AML-193 (cell line): ENCODE measurements at places on chromosomes 1 and 21.

GRCh38 chr1:240136402-240136801, 44.7 kb downstream of the FMN2 start:
- DNase-seq: no peak

- DNase-seq: no peak
Observed at GRCh38 chr21:44836666-44837471, 19.0 kb upstream of the SUMO3 start.

- DNase-seq: no peak
Observed at GRCh38 chr1:12594966-12595756, 22.8 kb downstream of the DHRS3 start.

- DNase-seq: no peak
Observed at GRCh38 chr1:67646145-67647035, 38.6 kb upstream of the GADD45A start.

GRCh38 chr1:170537798-170538503, 6.0 kb downstream of the GORAB start:
- no peak for DNase-seq

GRCh38 chr1:24540906-24541710, 14.8 kb upstream of the NCMAP start:
- no peak for DNase-seq

- DNase-seq: no peak
Observed at GRCh38 chr1:184954232-184954995, 19.9 kb downstream of the NIBAN1 start.

GRCh38 chr1:30371179-30371788, 352.1 kb downstream of the MATN1 start:
- no peak for DNase-seq

DNA sequence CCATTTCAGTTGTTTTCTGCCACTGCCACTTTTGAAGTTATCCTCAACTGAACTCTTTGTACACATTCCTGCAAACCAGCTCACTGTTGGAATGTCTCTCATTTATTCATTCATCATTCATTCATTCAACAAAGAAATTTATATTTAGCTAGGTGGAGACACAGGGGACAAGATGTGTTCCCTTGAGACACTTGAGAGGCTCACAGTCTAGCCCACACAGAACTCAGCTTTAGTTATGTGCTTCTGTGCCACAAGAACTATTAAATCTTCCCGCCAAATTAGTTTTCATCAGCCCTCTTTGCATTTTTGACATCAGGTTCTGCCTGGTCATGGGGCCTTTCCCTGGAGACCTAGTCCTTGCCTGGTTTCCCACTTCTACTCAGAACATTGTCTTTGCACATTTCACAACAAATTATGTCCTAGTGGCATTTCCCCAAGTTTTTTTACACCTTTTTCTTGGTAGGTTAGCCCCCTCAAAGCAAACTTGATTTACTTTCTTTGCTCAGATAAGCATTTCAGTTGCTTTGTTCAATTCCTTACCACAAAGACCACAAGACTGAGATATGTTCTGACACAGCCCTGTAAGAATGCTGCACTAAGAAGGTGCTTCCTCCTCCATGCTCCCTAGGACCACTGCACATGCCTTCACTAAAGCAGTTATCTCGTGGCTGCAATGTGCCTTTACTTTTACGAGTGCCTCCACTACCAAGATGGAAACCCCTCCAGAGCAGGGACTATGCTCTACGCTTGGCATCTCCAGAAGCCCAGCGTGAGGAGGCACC, 31.0 kb downstream of the ILDR2 start:
- DNase-seq: no peak

GRCh38 chr1:209223791-209224190, 359.7 kb upstream of the CAMK1G start:
- no peak for DNase-seq

DNA sequence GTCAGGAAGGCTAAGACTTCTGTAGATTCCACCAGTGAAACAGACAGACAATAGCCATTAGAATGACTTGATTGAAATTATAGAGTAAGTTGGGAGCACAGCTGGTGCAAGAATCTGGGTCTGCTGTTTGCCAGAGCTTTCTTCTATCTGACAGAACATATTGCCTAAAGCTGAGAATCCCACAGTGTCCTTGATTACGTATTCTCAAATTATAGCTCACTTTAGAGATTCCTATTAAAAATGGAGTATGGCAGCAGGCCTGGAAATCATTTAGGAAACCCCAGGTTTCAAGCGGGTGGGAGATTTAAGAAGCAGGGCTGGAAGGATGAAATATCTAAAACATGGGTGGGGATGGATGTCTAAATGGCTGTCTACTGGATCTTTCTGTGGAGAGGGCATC, 639.7 kb upstream of the CXADR start:
- DNase-seq: no peak

GRCh38 chr21:29481081-29481480, 182.4 kb downstream of the BACH1 start:
- no peak for DNase-seq

GRCh38 chr21:14581902-14582457, 35.9 kb upstream of the SAMSN1 start:
- DNase-seq: no peak

GRCh38 chr1:1371746-1372711, 3.0 kb downstream of the AURKAIP1 start:
- DNase-seq: peak; percentile 48

GRCh38 chr1:212294983-212295382, 9.8 kb downstream of the PPP2R5A start:
- no peak for DNase-seq

DNA sequence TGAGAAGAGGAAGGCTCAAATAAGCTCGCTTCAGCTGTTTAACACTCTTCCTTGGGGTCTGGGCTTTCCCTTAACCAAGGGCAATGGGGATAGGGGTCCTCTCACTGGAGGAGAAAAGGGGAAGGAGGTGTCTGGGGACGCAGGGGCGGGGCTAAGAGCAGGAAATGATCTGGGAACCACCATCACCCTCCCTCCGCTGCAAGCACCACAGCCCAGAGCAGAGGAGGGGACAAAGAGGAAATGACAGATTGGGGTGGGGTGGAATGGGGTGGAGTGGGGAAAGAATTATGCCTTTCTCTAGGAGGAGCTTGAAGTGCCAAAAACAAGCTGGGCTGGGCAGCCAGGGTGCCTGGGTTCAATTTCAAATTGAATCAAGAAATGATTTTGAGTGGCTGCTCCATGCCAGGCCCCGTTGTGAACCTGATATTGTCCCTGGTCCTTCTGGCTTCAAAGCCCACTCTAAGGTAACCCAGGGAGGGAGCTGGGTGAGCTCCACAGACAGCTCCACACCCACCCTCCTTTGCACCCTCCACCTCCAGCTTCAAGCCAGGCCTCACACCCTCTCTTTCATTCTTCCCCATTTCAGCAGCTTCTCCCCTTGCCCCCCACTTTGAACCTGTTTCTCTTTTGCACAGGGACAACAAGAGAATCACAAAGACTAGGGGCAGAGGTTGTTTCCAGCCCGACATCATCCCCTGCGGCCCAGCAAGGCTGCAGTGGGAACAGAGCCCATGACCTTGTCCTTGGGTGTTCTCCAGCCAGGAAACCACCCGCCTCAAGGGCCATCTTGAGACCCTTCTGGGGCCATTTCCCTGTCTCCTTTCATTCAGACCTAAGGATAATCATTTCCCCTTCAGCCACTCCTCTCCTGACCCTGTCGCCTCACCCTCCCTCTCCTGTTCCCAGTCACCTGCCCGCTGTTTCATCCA, 1.1 kb downstream of the ARHGAP30 start:
- DNase-seq: peak; percentile 92

DNA sequence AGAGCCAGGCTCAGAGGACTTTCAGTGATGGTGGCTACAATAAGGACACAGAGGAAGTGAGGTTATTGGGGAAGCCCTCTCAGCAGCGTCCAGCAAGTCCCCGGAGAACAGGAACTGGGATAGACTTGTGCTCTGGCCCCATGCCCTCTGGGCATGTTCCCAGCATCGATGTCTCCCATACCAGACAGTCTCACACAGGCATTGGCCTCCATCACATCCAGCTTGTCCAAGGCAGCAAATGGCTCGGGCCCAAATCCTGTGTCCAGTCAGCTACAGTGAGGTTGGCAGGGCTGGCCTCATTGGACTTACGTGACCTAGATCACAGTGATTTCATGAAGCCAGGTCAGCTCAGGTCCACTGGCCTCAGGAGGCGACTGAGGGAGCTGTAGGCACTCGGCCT, 19.6 kb upstream of the TMEM54 start:
- no peak for DNase-seq

GRCh38 chr1:245946905-245947304, 560.2 kb downstream of the SMYD3 start:
- DNase-seq: no peak

- DNase-seq: no peak
Observed at GRCh38 chr1:112934577-112934976, 21.4 kb downstream of the SLC16A1 start.

GRCh38 chr21:41786509-41786987, 19.7 kb upstream of the RIPK4 start:
- DNase-seq: no peak

GRCh38 chr1:116841569-116842344, 68.0 kb upstream of the PTGFRN start:
- no peak for DNase-seq

GRCh38 chr1:202189001-202189790, 4.4 kb upstream of the LGR6 start:
- peak; percentile 32 for DNase-seq

DNA sequence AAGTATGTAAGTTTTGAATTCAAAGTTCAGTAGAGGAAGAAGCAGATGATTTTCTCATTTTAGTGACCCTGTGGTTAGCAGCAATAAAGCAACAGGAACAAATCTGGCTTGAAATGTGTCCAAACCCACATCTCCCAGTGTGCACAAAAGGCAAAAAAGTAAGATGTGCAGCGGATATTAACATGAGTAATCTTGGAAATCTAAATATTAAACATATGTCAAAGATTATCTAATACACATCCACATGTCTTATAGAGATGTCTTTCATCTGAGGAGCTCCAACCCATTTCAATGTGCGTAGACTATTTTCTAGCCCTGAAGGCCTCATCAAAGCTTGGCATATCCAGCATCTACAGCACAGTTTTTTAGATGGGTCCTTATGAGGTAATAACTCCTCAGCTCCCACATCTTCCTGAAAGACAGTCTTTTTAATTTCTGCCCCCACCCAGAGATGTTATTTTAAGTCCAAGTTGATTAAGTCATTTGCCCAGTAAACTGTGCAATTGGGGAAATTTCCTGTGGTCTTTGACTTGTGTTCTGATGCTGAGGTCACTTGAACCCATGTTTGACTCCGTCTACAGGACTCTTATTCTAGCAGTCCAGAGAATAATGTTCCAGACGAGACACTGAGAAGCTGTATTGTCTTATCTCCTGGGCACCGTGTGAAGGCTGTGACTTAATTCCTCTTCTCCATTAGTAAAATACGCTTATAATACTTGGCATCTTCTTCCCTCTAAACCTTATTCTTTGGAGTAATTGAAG, 73.7 kb downstream of the LMO4 start:
- no peak for DNase-seq

- peak; percentile 83 for DNase-seq
Observed at GRCh38 chr1:33039840-33040239, 3.2 kb upstream of the AK2 start.

GRCh38 chr1:25107643-25108010, 124.7 kb downstream of the SYF2 start:
- no peak for DNase-seq

GRCh38 chr1:34850382-34850781, 9.2 kb downstream of the SMIM12 start:
- no peak for DNase-seq

- no peak for DNase-seq
Observed at GRCh38 chr1:234730770-234731568, 121.0 kb upstream of the IRF2BP2 start.

- DNase-seq: no peak
Observed at GRCh38 chr1:161707503-161707902, 474 bp downstream of the FCRLA start.

- DNase-seq: no peak
Observed at GRCh38 chr1:199946305-199947155, 81.0 kb upstream of the NR5A2 start.

GRCh38 chr1:94009304-94009703, 100.1 kb upstream of the GCLM start:
- DNase-seq: no peak

DNA sequence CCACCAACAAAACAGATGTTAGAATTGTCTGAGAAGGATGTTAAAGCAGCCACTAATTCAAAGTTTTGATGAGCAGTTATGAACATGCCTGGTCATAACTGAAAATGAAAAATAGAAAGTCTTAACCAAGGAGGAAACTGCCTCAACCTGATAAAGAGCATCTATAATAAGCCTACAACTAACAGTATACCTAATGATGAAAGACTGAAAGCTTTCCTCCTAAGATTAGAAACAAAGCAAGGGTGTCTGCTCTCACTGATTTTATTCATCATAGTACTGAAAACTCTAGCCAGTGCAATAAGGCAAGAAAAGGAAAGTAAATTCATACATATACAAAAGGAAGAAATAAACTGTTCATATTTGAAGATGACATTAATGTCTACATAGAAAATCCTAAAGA, 82.0 kb downstream of the KCNK1 start:
- no peak for DNase-seq

GRCh38 chr1:170929412-170929834, 5.9 kb upstream of the MROH9 start:
- DNase-seq: no peak

GRCh38 chr1:29602203-29602602, 365.9 kb downstream of the PTPRU start:
- no peak for DNase-seq

- peak; percentile 53 for DNase-seq
Observed at GRCh38 chr1:211476200-211476849, 15.6 kb downstream of the RD3 start.

GRCh38 chr1:11784993-11785769, 20.6 kb downstream of the MTHFR start:
- peak; percentile 4 for DNase-seq

- DNase-seq: no peak
Observed at GRCh38 chr1:61186753-61187152, 104.4 kb downstream of the NFIA start.

GRCh38 chr1:89350298-89350697, 13.6 kb upstream of the GBP6 start:
- DNase-seq: no peak

GRCh38 chr1:201419746-201420607, 1.6 kb downstream of the TNNI1 start:
- no peak for DNase-seq
